ENCODE measurements at places on chromosomes 7 and 10. TPM values are rescaled to one million over a fixed set of nuclear protein-coding genes. Genes with fewer than 3 reads are reported as not detected.
A peak's percentile ranks its signal among the peaks of the same experiment; 100 is the strongest.

Gene GRID1
- total RNA-seq: 7.7 TPM

Gene PRKCQ
- 0.30 TPM for total RNA-seq

Gene AKR1C2
- total RNA-seq: 24.7 TPM

Gene KCTD7
- total RNA-seq: 15.9 TPM

Gene AKR1C4
- not detected for total RNA-seq

Gene INHBA
- 12.6 TPM for total RNA-seq

Gene RGR
- not detected for total RNA-seq

Gene ADAM12
- 10.5 TPM for total RNA-seq

Gene ANKRD22
- not detected for total RNA-seq

Gene CHST3
- total RNA-seq: 56.4 TPM

DNA sequence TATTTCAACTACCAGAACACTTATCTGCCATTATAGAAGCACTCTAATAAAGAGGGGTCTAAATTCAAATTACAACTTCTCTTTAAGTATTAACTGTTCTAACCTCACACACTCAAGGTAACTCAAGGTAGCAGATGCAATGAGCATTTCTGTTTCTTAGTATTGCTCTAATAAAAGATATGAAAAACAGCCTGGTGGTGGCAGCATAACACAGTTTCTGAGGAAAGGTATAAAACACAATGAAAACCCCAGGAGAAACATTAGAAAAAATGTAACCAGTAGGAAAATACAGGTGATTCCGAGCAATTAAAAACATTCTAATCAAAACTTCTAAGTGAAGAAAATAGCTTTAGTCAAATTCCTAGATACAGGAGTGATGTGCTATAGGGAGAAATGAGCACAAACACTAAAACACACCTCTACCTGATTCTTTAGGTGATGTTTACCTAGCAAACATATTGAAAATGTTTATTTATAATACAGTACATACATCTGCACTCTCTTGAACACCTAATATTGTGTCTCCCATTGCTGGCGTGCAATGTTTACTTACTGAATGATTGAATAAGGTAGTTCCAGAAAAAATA, 3.5 kb downstream of the MKRN1 start:
- DNase-seq: peak; percentile 63

DNA sequence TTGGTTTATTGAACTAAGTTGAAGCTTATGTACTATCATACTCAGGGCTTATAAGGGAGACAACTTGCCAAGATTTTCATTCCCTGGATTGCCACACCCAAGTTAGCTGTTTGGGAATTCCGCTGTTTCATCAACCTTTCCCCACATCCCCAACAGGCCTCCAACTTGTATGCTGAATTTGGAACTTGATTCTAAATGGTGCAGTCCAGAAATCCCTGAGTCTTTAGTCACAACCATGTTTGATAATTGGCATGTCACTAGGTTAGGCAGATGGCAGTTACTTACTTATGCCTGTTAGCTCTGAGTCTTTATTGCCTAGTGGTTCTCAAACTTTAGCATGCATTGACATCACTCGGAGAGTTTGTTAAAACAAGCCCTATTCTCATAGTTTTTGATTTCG, 135.4 kb upstream of the PRPS1L1 start:
- DNase-seq: no peak

DNA sequence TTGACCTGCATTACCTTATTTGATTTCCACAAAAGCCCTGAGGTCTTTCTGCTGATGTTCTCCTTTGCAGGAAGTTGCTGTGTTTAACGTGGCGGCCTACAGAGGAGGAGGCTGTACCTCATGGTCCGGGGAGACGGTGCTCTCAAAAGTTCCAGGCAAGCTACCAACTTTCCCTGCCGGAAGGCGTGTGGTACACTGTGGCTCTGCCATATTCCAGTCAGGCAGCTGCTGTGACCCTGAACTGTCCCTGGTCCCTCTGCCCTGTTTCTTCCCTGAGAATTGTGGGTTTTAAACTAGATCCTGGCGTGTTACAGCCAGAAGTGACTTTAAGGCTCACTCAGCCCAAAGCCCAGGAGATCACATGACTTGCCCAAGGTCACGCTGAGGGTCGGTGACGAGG, 139.2 kb downstream of the TEX36 start:
- no peak for DNase-seq

- DNase-seq: no peak
These were observed 80.0 kb upstream of the CHST15 start for GRCh38 chr10:124173298-124173900.

DNA sequence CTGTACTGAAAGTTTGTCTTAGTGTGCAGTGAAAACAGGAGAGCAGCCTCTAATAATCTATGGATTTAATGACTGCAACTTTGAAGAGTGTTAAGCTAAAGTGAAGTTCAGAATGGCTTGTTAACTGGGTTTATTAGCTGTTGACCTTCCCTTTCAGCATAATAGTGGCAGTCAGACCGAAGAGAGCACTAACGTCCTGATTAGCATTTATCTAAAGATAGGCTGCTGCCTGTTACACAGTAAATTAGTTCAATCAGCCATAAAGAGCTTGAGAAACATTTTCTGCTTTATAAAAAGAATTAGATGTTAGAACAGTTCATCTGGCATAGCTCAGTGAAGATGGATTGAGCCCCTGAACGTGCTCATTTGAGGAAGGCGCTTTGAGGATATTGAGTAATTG, 433.0 kb downstream of the AUTS2 start:
- no peak for DNase-seq

DNA sequence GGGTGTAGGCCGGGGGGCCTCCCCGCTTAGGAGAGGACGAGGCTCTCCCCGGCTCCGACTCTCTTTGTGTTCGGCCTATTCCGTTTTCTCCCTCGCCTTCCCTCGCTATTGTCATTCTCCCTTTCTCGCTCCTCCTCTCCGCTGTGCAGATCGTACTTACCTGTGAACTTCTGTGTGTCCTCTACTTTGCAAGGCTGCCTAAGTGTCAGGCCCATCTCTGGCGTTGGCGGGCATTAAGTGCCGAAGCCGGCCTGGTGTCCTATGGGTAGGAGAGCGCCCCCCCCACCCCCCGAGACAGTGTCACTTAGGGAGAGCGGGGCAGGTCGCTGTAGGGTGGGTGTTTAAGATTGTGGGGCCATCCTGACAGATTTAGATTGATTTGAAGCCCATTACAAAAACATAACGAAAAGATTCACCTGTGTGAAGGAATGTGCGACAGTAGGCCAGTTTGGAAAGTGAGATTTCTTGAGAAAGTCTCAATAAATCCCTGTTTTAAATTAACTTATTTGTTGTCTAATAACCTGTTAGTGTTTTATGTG, 579 bp downstream of the RBM33 start:
- DNase-seq: peak; percentile 21

DNA sequence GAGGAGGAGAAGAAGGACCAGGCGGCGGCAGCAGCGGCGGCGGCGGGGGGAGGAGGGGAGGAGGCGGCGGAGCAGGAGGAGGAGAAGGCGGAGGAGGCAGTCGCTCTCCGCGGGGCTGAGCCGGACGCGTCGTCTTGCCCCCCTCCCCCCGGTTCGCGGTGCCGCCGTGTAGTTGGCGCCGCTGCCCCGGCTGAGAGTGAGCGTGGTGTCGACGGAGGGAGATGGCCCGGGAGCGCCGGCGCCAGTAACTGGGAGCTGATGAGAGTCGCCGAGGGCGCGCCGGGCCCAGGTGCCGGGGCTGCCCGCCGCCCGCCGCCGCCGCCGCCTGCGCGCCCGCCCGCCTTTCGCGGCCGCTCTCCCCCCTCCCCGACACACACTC, 257 bp downstream of the WAC start:
- no peak for DNase-seq

- DNase-seq: no peak
These were observed 258.8 kb downstream of the RPS24 start for GRCh38 chr10:78292250-78292981.

- no peak for DNase-seq
These were observed 63.9 kb upstream of the CACNA2D1 start for GRCh38 chr7:82507365-82507975.

DNA sequence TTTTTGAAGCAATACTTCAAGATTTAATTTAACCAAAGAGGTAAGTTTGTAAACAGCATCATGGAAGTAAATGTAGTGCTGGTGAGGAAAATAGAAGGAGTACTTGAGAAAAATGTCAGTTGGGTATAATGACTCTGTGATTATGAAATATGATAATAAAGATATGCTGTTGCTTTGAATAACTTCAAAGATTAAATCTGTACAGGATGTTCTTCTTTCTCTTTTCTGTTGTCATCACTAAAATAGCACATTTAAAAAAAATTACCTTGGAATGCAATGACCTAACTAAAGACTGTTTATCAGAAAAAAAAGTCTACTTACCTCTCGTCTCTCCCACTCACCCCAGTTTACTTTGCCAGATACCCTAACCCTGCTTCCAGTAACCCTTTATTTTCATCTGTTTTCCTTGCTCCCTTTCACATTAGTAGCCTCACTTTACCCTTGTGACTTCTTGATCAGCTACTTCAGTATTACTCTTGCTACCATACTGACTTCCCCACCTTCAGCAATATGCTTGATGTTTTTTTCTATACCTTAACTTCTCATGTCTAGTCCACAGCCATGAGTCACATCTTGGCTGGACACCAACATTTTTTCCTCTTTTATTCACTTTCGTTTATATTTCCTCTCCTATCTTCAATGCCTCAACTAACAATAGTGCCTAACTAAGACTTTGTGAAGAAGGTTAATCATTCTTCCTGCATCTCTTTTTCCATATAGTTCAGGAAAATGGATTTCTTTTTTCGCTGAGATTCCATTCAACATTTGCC, 29.7 kb upstream of the TAS2R16 start:
- DNase-seq: no peak

DNA sequence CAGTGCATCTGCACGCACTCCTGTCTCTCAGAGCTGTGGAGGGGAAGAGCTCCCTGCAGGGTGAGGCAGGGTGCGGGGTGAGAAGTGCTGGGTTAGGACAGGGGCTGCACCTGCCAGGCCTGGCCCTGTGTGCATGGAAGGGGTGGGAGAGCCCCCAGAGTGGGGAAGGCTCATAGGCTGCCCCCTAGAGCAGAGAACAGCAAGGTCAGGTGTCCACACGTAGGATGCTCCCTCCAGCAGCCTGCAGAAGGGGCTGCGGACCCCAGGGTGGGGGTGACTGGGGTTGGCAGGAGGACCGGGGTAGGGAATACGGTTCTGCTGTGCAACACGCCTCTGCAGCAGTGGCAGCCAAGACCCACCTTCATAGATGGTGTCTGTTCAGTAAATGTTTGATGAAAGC, 208.6 kb downstream of the PTPRN2 start:
- DNase-seq: no peak

DNA sequence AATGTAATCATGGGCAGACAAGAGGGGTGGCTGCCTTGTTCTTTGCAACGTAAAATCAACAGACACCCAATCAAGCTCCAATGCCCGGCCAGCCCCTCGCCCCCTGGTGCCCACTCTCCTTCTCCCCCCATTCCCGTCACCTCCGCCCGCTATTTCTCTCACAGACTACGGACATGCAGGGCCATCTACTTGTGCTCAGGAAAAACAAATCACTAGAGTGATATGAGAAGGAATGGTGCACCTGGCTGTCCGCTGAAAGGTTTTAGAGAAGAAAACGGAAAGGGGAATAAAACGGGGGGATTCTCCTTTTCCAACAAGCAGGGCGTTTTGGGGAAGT, 396 bp downstream of the GRM8 start:
- no peak for DNase-seq

DNA sequence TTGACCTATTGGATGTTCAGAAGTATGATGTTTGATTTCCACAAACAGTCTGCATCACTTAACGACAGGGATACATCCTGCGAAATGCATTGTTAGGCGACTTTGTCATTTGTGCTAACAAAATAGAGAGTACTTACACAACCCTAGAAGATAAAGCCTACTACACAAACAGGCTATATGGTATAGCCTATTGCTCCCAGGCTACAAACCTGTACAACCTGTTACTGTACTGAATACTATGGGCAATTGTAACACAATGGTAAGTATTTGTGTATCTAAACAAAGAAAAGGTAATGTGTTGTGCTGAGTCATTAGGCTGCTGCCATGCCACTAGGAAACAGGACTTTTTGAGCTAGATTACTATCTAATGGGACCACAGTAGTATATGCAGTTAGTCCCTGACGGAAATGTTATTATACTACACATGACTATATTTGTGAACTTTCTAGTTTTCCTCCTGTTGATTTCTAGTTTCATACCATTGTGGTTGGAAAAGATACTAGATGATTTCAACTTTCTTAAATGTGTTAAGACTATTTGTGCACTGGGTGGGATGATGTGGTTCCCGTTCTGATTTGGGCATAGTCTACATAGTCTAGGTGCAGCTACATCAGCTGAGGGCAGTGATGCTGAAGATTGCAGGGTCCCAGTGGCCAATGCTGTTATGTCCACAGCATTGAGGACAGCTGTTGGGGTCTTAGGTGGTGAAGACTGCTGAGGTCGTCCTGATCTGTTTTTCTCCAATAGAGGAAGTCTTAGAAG, 161.7 kb downstream of the HTR7 start:
- no peak for DNase-seq
